Glutamatergic neuron (in vitro differentiated cells): ENCODE measurements at places on chromosomes 7 and 10.

DNA sequence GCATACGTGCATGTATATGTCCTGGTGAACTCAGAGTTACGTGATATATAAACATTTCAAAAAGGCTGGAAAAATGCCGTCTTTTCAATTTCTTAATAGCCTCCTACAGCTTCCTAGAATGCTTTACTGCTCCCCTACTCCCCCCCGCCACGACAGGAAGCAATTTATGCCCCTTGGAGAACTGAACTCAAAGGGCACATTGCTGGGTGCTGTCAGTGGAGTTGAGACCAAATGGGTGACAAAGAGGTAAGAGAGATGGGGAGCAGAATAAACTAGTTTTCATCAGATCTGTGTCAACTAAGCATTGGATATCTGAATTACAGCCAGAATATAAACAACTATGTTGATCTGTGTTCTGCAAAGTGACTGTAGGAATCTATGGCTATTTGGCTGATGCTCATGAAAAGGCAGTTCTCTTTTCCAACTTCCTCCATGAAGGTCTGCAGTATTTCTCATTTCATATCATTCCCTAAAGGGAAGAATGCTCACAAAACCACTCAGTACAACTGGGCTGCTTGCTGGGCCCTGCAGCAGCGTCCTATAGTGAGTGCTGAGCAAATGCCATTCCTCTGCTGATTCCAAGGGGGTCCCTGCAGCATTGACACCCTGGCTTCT is 171.3 kb upstream of the HPS1 start:
- no peak for DNase-seq

- no peak for DNase-seq
Measured at GRCh38 chr7:50314836-50315592, 10.5 kb downstream of the IKZF1 start.

DNA sequence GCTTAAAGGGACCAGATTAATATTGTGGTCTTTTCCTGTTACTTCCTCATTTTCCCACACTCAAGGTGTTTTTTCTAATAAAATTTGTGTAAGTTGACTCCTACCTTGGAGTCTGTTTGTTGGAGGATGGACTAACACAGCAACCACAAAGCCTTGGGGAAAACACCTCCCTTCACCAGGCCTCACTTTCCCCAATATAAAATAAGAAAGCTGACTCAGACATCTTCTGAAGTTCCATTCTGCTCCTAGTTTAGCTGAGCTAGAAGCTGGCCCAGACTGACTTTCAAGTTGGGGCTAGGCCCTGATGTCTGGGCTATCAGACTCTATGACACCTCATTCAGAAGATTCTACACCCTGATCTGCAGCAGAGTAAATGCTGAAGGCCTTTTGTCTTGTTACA is 73.0 kb upstream of the ADRB1 start:
- no peak for DNase-seq

- DNase-seq, result no peak
Measured at GRCh38 chr10:73597346-73597745, 6.2 kb upstream of the USP54 start.

DNA sequence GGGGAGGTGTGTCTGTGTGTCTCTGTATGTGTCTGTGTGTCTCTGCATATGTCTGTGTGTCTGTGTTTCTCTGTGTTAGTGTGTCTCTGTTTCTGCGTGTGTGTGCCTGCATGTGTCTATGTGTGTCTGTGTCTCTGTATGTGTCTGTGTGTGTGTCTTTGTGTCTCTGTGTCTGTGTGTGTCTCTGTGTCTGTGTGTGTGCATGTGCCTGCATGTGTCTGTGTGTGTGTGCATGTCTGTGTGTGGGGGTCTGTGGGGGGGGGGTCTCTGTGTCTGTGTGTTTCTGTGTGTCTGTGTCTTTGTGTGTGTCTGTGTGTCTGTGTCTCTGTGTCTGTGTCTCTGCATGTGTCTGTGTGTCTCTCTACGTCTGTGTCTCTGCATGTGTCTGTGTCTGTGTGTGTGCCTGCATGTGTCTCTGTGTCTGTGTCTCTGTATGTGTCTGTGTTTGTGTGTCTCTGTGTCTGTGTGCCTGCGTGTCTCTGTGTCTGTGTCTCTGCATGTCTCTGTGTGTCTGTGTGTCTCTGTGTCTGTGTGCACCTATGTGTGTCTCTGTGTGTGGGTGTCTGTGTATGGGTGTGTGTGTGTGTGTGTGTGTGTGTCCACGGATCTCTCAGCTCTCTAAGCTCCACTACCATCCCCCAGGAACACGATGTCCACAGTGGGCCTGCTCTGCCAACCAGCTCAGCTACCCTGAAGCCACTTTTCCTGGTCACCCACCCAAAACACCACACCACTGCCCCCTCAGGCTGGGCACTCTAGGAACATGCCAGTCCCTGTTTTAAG is 41.7 kb downstream of the RASGEF1A start:
- peak; percentile 7 for DNase-seq

DNA sequence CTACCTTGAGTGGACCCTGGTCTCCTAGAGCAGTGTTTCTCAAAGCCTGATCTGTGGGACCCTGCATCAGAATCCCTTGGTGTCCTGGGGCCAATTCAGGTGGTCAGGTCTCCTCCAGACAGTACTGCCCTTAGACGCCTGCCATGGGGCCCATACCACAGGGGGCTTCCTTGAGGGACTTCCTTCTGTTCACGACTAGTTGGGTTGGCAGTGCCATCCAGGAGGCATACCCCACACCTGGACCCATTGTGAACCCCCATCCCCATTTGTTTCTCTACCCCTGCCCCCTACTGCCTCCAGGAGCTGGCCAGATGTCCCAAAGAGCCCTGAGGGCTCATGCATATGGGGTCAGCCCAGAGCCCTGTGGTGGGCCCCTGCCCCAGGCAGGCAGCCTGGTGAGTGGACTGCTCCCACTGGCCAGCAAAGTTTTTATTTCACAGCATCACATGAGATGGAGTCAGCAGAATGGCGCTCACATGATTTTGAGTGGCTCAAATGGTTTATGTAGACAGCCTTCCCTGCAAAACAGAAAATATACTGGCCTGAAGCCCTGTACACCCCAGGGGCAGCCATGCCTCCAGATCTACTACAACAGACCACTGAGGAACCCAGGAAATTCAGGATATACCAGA is 259.9 kb upstream of the ZMIZ1 start:
- DNase-seq, result no peak

DNA sequence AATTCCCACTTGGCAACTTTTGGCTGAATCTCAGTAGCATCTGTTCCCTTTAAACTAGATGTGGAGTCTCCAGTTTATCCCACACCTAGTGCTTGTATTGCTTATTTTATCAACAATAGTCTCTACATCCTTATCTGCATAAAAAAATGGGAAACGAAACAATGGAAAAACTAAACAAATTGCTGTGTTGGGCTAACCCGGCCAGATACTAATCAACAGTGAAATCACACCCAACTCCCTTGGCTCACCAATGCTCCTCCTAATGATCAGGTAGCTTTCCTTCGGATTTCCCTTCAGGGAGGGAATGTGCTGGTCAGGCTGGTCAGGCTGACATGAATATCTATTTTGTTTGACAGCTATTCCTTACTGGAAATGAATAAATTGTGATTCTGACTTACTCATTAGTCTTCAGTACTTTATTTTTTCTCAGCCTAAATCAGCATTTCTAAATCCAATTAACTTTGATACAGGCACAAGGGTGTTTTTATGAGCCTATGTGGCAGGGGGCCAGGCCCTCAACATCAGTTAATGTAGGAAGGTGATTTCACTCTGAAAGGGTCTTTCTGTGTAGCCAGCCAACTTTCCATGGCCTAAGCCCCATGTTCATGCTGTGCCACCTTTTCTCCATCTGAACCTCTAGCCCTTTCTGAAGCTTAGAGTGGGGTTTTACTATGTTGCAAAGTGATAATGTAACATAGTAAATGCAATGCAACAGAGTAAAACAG is 170.5 kb upstream of the NPSR1 start:
- no peak for DNase-seq

- DNase-seq, result no peak
Measured at GRCh38 chr10:18556522-18557147, 94.8 kb downstream of the NSUN6 start.

DNA sequence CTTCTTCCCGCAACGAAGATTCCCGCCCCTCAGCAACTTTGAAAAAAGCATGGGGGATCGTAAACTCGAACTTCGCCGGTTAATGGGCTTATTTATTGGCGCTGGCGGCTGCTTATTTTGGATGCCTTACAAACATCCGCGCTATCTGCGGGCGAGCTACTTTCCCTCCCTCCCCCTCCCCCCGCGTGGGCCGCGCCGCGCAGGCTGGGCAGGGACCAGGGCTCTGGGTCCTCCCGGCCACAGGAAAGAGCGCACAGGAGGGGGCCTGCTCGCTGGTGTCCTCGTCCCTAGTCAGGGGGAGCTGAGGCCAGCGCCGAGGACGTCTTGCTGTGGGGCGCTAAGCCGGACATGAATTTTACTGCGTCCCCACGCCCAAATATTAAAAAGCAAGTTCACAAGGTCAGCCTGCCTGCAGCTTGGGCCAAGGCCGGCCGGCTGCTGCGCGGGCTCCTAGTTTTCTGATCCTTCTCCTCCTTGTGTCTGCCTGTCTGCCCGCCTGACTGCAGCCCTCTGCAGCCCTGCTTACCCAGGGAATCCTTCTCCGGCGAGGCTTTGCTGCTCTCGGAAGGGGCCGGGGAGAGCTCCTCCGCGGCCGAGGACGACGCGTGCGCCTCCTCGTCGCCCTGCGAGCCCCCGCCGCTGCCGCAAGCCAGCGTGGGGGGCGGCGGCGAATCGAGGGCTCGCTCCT is 1.2 kb downstream of the HOXA10 start:
- DNase-seq, result peak; percentile 50

DNA sequence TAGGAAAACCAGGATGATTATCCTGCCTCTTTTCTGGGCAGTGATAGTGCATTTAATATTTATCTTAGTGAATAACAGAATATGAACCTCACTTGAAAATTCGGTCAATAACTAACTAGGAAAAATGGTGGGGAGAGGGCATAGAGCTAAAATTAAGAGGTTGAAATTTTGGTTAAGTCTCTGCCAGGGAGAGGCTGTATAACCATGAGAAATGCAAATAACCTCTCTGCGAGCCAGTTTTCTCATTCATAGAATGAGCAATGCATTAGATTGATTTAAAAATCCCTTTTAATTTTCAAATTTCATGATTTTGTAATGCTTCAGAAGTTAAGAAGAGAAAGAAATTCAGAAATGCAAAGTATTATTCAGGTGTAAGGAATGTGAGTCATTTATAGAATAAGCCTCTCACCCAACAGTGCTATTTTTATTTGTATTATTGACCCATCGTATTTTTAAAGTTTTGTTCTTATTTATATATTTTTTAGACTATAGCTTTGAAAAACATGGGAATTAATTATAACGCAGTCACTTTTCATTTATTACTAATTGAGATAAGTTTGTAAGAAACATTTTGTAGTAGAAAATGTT is 104.7 kb downstream of the PHF14 start:
- DNase-seq, result no peak

DNA sequence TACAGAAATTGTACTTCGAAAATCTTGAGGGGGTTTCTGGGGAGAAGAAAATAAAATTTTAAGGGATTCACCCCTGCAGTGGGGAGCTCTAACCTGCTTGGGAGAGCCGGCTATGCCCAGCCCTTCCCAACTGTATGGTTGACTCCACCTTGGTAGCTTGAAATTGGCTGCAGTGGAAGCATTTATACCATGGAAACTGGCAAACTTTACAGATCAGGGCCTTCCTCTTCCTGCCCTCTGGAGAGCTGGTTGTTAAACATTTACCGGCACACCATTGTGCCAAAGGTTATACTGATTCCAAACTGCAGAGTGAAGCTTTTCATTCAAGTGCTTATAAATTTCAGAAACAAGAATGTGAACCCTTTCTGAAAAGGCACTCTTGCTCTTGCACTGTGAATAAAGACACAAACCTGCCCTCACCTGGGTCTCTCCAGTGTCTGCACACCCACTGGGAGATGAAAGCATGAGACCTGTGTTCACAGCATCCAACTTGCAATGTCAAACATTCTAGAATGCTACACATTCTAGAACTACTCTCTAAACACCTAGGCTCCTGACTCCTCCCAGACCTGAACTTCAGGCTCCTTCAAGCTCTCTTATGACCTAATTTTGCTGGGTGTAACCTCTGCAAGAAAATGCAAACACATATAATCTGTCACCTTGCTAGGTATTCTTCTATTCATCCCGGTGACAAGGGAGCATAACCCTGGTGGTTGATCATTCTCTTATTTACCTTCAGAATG is 44.7 kb downstream of the ABLIM1 start:
- DNase-seq, result no peak

DNA sequence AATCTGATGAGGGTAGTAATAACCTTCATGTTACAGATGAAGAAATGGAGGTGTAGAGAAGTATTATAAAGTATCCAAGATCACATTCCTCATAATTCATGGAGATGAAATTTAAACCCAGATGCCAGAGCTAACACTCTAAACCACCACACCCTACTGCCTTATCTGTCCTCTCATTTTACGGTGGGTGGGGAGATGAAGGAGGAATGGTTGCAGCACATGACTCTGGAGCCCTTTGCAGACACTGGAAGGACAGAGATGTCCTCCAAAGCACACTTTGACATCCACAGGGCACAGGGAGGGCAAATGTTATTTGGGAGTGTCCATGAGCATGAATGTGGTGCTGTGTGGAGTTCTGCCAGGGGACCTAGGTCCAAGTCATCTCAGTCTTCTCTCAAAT is 1.1 kb downstream of the PLEKHS1 start:
- DNase-seq, result no peak

DNA sequence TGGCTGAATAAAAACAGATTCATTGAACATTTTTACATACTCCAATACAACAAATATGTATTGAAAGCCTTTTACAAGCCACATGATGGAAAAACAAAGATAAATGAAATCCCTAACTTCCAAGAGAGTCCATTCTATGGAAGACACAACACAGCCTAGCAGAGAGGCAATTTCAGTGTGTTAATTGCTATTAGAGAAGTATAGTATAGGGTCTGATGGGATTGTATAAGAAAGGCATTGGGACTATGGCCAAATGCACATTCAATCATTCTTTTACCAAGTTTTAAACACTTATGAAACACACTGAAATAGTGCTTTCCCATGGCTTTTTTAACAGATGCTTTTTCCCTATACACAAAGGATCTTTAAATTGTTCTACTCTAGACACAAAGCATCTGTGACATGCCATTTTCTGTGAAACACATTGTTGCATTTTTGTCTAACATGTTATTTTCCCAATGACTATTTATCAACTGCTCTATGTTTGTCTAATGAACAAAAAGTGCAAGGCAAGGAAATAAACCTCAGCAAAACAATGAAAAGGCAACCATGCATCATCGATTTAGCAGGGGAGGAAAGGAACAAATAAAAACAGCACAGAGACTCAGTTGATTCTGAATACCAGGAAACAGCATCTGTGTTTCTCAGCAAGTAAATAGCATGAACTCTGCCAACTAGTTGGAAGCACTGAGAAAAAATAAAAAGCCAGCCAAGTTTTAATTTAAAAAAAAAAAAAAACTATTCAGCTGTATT is 42.4 kb upstream of the PHYHIPL start:
- no peak for DNase-seq
